ENCODE measurements at places on chromosomes 16 and 17.
A peak's percentile ranks its signal among the peaks of the same experiment; 100 is the strongest.

DNA sequence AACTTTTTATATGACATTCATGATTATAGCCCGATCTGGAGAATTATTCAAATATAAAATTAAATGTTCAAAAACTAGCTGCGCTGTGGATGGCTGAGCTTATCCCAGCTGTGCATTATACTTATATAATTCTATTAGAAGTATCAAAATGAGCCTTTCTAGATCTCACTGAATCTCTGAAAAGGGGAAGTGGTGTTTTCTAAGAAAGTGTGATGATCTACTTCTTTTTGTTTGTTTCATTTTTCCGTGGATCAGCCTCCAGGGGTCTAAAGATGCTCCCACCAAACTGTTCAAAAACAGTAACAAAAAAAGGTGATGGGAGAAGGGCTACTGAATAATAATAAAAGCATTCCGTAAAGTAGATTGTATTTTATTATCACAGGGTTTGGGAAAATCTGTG lies 411.3 kb upstream of the PSMD7 start:
- no peak for DNase-seq

- no peak for DNase-seq
Observed at GRCh38 chr17:79970576-79971068, 65.0 kb downstream of the TBC1D16 start.

- DNase-seq, result peak; percentile 93
Observed at GRCh38 chr17:39401412-39402243, at the start of gene FBXL20. TSS of gene FBXL20 (minus strand) at chr17:39401626. CDS start at chr17:39401402, 224 bp downstream.

GRCh38 chr16:7867831-7868230 lies 535.2 kb downstream of the RBFOX1 start:
- no peak for DNase-seq

- DNase-seq, result no peak
Observed at GRCh38 chr16:10688291-10688690, 6.4 kb downstream of the TEKT5 start.

- no peak for DNase-seq
Observed at GRCh38 chr17:49495842-49496182, 719 bp downstream of the NGFR start.

DNA sequence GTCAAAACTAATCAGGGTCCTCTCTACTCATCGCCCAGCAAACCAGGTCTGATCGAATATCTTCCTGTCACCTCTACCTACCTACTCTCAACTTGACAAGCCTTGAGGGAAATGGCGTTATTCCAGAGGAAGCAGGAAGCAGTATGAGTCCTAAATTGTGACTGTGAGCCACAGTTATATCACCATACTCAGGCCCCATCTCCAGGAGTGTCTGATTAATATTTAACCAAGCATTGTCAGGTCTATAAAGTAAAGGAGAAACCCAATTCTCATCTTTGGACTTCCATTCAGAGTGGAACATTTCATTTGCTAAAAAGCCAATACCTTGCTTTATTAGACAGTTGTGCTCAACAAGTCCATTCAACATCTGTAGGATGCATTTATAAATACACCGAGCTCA lies 17.8 kb upstream of the CLEC3A start:
- DNase-seq, result no peak

- no peak for DNase-seq
Observed at GRCh38 chr16:756428-756827, 4.1 kb upstream of the MSLN start.

- DNase-seq, result no peak
Observed at GRCh38 chr16:47061204-47061603, 82.5 kb downstream of the NETO2 start.

DNA sequence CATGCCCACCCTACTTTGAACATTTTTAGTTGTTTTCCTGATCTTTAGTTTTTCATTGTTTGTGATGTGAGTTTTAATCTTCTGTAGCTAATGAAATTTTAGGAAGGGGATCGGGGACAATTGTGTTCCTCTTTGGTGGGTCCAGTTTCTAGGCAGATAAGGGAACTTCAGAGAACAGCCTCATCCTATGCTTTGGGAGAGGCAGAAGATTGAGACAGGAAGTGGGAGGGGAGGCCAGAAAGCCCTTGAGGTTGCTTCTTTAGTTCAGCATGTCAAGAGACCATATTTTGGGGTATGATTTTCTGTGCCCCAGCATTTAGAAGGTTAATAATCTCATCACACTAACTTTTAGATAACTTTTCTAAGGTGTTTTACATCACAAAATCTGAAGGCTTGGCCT lies 191.0 kb downstream of the TANC2 start:
- DNase-seq, result no peak

DNA sequence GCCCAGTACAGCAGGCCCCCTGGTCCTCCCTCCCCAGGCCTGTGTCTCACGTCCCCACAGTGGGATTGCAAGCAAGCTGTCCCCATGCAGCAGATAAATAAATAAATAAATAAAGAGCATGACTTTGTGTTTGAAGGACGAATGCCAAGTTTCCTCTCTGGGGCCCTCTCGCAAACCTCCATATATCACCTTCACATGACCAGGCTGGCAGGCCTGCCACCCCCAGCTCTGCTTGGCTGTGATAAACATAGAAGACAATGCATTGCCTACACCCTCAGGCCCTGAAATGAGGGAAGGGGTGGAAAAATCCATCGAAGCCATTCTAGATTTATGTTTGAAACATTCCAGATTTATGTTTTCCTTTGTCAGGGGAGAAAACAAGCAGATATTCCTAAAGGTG lies 107.3 kb downstream of the CCT6B start:
- DNase-seq, result no peak

- DNase-seq, result no peak
Observed at GRCh38 chr16:88534638-88535190, 35.5 kb upstream of the ZC3H18 start.

DNA sequence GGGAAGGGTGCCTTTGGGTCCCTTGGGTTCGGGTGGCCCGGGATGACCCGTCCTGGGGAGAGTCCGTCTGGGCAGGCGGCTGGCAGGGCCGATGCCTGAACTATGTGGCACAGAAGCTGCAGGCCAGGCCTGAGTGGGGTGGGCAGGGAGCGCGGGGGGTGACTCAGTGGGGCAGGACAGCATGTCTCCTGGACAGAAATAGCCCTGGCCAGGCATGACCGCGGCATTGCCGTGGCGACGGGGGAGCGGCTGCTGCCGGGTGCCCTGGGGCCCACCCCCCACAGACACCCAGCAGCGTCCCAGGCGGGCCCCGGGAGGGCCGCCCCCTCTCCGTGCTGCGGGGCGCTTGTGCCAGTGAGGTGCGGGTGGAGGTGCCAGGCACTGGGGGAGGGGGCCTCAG lies 1.8 kb upstream of the C1QTNF8 start:
- DNase-seq, result no peak

DNA sequence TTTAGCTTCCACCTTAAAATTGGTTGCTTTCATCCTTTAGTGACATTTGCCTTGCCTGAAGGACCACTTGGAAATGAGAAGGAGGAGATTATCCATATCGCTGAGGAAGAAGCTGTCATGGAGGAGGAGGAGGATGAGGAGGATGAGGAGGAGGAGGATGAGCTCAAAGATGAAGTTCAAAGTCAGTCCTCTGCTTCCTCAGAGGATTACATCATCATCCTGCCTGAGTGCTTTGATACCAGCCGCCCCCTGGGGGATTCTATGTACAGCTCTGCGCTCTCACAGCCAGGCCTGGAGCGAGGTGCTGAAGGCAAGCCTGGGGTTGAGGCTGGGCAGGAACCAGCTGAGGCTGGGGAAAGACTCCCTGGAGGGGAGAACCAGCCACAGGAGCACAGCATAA lies 11.5 kb upstream of the TMEM106A start:
- DNase-seq, result no peak

- DNase-seq, result no peak
Observed at GRCh38 chr17:48198950-48199541, 91.5 kb downstream of the SNX11 start.

- no peak for DNase-seq
Observed at GRCh38 chr17:34899643-34900291, 61.5 kb downstream of the CCT6B start.

DNA sequence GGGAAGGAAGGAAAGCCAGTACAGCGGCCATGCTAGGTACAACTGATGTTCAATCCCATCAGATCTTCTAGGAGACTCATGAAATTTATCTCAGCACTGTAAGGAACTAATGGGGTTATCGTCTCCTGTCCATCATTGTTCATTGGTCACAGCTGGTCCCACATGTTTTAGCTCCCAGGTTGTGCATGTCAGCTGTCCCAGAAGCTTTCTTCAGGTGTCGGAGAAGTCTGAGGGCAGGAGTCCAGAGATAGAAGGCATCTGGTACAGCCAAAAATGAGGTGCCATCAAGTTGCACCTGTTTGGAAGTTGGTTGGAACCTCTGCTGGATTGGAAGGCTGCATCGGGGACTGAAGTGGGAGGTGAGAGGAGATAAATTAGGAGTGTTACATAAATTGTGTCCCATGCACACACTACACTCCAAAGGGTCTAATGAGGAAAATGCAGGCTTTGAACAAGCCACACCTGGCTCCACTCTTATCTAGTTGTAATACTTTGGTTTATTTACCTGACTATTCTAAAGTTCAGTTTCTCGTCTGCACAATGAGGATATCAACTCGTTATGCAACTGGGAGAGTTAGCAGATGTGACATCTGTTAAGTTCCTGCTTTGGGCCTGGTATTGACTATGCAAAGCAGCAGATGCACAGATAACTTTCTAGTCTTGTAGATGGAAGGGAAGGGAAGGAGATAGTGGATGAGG lies 62.9 kb downstream of the MAP2K6 start:
- no peak for DNase-seq

GRCh38 chr16:50228364-50228868 lies 37.9 kb upstream of the ADCY7 start:
- DNase-seq, result no peak

DNA sequence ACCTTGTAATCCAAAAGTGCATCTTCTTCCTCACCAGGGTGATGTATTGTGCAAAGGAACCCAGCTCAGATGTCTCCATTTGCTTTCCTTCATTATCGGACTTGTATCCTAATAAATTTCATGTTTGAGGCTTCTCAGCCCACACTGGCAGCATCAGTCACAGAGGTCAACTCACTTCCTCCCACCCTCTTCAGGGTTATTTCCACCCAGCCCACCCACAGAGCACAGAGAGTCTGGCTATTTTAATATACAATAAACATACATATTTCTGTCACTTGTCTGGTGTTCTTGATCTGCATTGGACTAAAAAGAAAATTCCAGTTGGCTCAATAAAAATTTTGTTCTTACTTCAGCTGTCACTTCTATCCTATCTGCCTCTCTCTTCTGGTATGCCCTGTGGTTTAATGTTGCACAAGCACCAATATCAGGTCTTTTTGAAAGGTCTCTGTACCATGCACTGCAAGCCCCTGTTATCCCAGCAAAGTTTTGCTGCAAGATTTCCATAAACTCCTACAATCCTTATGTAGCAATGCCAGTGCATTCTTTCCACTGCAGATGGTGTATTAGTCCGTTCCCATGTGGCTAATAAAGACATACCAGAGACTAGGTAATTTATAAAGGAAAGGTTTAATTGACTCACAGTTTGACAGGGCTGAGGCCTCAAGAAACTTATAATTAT lies 201.8 kb downstream of the CDH11 start:
- no peak for DNase-seq

- DNase-seq, result no peak
Observed at GRCh38 chr16:49464093-49464492, 90.5 kb downstream of the C16orf78 start.

DNA sequence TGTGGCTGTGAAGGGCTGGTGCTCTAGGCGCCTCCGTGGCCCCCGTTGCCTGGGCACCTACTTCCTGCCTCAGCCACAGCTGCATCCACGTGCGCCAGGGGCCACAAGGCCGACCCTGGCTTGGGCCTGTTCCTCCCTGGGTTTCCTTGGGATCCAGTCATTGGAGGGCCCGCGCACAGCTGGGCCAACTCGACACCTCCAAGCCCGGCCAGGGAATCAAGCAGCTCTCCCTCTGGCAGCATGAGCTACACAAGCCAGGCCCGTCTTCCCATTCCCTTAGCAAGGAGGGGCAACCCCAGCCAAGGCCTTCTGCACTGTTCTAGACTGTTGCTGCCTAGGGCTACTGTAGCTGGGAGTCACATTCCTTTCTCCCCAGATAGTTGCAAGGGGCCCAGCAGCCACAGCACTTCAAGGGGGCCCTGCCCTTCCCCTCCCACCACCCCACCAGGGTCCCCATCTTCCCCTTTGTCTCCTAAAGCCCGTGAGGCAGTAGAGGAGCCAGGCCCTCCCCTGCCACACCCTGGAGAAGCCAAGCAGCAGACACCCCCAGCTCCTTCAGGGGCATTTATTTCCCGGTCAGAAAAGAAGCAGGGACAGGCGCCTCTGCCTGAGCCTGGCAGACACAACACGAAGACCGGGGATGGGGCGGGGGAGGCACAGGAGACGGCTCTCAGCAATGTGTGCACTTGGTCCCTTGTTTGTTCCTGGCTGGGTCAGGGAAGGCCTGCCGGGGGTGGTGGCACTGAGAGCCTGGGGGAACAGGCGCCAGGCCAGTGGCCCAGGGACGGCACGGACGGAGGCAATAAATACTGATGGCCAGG lies 3.8 kb downstream of the ARHGDIA start:
- DNase-seq, result no peak

DNA sequence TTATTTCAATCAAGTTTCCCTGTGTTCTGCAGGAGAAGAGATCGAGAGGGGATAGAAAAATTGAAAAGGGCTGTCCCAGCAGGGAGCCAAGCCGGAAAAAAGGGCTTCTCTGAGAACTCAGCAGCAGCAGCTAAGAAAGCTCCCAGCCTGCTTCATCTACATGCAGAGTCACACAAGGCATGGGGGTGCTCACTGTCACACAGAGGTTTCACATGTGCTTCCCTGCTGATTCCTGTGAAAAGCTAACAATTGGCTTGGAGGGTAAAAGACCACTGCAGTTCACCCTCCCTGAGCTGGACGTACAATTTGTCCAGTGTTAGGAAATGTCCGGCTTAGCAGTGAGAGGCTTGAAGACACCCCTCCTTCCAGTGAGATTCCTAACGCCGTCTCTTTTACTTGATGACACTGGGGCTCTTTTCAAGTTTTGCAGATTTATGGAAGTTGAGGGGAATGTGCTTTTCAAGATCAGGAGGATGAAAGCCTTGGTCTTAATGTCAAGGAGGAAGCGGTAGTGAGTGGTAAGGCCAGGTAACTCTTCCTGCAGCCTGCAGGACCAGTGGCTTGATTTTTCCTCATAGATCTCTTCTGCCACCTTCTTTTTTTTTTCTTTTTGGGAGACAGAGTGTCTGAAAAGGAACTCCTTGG lies 85.6 kb downstream of the WNT3 start:
- DNase-seq, result no peak

- DNase-seq, result no peak
Observed at GRCh38 chr17:44402564-44403172, 13.2 kb upstream of the ITGA2B start.
